Activated CD4-positive, alpha-beta memory T cell treated with anti-CD3 and anti-CD28 coated beads for 36 hours (primary cell): ENCODE measurements at places on chromosomes 12 and 14.

DNA sequence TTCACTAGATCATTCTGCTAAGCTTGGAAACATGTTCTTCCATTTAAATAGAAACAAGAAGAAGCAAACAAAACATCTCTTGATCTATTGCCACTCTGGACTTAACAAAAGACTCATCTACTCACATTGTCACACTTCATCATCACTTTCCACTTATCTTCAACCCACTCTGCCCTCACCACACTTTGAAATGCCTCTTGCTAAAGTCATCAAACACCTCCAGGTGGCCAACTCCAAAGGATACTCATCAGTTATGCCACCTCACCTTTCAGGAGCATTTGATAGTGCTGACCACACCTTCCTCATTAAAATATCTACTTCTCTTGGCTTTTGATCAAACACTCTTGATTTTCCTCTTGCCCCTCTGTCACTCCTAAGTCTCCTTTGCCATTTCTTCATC, 7.2 kb downstream of the EFCAB11 start:
- DNase-seq: no peak

DNA sequence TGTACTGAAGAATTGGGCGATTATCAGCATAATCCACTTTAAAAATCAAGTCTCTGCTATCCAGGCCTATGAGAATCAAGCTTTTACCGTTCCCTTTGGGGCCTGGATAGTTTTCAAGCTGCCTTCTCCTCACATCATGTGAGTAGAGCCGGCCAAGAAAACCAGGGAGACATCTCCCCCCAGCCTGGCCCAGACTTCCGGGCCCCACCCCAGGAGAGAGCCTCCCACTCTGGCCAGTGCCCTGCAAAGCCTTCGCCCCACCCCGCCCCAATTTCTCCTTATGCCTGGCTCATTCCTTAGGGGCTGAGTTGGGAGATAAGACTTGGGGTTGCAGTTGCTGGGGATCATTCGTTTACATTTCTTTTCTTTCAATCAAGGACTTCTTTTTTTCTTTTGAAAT, 1.4 kb upstream of the TMEM132C start:
- DNase-seq: no peak

DNA sequence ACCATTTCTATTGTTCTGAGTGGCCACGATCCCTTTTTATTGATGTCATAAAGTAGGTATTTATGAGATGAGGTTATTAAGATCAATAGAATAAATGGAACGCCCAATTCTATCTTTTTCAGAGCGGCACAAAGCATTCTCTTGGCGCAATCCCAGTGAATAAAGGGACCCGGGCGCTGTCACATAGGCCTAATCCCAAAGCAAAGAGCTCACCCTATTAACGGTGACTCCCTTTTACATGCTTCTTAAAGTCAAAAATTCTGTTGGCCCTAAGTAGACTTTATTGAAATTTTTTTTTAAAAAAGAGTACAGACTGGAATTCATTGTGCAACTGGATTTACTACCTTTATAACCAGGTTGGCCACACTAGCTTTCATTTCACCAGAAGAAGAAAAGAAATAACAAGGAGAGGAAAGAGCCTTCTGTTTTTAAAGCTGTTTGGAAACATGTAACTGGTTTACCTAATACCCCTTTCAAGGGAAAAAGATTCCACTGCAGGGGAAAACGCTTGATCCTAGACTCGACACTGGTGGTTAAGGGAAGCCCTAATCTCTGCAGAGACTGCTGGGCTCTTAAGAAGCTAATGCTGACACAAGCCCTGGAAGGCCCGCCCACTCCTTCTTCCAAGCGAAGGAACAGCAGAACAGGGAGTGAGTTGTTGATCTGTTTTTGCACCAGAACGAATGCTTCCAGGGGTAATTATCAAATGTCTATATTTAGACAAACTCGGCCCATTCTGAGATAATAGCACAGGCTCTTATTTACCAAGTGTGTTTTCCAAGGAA, 381.2 kb downstream of the BCL11B start:
- DNase-seq: no peak

DNA sequence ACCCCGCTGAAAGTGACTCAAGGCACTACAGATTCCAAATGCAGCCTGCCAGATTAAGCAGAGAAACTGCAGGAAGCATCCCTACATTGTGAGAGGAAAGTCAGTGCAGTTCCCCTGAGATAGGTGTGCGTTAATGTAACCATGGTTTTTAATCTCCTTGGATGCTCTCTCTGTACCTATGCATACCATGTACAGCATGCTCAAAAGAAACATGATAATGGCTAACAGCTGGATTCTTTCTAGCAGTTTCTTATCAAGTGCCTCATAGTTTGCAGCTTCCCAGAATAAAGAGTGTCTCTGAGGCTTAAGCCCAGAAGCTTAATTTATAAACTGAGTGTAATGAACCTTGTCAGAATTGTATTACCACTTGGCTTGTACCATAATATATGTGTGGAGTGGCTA, 17.1 kb upstream of the MDM1 start:
- no peak for DNase-seq

GRCh38 chr12:124248941-124249825, 45.7 kb upstream of the RFLNA start:
- no peak for DNase-seq

GRCh38 chr12:52614381-52615207, 3.8 kb downstream of the KRT73 start:
- no peak for DNase-seq

GRCh38 chr14:34619471-34619870, 10.5 kb downstream of the SNX6 start:
- no peak for DNase-seq

- no peak for DNase-seq
Measured at GRCh38 chr14:103994535-103995184, 52.3 kb upstream of the RD3L start.

- no peak for DNase-seq
Measured at GRCh38 chr14:71527838-71528237, 404.4 kb upstream of the RGS6 start.

GRCh38 chr12:124369055-124369826, 74.3 kb downstream of the RFLNA start:
- no peak for DNase-seq

GRCh38 chr12:129381715-129382114, 522.1 kb downstream of the TMEM132D start:
- DNase-seq: no peak

- DNase-seq: peak; percentile 65
Measured at GRCh38 chr14:50560931-50561285, 963 bp downstream of the ATL1 start.

DNA sequence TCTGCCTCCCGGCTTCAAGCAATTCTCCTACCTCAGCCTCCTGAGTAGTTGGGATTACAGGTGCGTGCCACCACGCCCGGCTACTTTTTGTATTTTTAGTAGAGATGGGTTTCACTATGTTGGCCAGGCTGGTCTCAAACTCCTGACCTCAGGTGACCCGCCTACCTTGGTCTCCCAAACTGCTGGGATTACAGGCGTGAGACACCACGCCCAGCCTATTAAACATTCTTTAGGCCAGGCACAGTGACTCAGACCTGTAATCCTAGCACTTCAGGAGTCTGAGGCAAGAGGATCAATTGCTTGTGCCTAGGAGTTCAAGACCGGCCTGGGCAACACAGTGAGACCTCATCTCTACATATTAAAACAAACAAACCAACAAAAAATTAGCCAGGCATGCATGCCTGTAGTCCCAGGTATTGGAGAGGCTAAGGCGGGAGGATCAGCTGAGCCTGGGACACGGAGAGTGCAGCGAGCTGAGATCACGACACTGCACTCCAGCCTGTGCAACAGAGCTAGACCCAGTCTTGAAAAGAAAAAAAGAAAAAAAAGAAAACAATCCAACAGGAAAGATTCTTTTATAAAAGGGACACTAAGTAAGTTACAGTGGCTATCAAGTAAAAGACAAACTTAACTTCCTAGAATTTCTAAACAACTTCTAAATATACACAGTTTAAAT, 70.2 kb downstream of the HECTD1 start:
- no peak for DNase-seq

DNA sequence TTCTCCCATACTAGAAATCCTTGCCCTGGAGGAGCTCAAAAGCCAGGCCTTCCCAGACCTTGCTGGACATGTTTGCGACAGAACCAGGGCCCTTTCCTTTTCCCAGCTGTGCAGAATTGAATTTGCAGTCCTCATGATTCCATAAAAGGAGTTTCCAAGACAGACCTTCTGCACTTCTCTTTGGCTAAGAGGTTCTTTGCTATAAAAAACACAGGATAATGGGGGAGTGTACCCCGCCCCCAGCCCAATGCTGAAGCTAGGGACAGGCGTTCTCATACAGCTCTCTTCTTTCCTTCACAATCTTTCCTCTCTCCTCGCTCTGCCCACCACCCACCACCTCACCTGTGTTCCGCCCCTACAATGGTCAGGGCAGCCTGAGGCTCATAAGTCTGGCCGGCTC, 172.3 kb upstream of the FKBP4 start:
- DNase-seq: no peak

DNA sequence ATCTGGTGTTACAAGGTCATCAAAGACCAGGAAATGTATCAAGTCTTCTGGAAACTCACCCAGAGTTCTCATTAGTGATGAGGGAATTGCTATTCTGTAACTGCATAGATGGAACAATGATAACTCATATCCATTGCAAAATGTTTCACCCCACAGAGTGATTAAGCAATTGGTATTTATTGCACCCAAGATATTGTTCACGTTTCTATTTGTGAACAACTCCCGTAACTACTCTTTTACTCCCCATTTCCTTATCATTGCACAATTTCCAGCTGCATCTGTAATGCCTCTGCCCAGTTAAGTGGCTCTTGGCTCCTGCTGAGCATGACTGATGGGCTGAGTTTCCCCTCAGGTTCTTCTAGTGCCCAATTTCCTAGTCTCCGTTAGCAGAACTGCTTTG, 108.7 kb upstream of the PRICKLE1 start:
- no peak for DNase-seq

DNA sequence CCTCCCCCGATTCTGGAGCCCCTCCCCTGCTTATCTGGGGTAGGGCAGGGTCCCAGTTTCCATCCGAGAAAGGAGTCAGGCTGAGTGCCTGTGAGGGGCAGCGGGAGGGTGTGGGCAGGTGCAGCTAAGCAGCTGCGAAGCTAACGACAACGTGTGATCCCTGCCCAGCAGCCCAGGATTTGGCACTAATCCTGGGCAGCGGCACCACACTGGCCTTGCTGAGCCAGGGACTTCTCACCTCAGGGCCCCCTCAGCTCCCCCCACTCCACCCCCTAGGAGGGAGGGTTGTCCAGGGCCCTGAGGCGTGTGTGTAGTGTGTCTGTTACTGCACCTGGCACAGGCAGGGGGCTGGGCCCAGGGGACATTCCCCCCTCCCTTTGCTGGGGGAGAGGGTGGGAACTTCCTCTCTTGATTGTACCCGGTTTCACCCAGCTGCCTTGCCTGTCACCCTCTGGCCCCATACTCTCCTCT, 1.8 kb downstream of the SMIM41 start:
- no peak for DNase-seq

DNA sequence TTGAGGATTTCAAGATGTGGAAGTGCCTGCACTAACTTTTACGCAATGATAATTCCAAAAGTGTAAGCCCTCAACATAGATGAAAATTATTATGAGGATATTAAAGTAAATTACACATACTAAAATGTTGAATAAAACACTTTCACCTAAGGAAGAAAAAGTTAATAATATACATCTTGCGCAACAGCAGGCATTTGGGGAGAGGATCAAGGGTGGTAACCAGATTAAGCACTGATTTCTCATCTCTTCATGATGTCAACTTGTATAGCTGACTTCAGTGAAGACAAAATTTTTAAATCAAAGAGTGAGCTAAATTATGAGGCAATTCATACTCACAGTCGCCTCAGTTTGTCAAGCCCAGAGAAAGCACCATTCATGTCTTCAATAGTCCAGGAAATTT, 33.8 kb downstream of the LRIG3 start:
- DNase-seq: no peak

DNA sequence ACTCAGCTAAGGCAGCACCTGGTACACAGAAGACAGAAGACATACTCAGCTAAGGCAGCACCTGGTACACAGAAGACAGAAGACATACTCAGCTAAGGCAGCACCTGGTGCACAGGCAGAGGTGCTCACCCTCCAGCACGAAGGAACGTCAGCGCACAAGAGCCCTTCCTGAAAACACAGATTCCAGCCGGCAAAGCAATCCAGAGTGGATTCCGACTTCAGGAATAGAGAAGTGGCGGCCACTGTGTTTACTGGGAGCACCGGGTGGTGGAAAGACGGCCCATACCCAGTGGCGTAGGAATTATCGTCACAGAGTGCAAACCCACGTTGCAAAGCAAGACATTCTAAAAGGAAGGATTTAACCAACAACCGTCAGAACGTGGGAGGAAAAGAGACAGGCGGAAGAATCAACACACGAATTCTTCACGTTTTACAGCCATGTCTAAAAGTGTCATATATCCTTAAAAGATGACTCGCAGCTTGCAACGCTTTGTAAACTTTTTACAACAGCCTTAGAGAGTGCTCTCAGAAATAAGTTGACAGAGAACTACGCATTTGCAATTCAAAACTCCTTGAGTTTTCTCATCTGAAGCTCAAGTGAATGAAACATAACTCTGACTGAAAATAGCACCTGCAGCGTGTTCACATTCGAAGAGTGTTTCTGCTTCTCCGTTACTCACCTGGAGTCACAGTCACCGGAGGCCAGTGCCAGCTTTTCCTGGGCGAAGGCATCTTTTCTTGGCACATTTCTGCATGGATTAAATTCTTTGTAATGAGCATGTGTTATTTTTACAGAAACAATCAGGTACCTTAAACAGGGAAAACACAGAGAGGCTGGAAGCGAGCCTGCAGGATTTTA, 55.8 kb upstream of the GALNT9 start:
- DNase-seq: no peak

DNA sequence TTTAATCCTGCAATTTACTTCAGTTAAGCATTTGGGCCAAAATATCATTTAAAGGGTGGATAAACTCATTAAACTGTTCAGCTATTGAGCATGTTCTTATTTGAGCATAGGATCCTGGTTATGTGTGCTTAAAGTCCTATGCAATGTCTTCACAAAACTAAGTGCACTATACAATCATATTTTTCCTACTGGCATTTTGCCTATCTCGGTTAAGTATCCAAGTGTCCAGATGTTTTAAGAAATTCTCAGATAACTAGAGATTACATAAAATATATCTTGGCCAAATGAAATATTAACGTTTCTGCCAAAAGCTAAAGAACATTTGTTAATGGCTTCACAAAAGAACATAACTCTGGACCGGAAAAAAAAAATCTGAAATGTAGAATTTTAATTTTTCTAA, 250.8 kb upstream of the LRFN5 start:
- no peak for DNase-seq

DNA sequence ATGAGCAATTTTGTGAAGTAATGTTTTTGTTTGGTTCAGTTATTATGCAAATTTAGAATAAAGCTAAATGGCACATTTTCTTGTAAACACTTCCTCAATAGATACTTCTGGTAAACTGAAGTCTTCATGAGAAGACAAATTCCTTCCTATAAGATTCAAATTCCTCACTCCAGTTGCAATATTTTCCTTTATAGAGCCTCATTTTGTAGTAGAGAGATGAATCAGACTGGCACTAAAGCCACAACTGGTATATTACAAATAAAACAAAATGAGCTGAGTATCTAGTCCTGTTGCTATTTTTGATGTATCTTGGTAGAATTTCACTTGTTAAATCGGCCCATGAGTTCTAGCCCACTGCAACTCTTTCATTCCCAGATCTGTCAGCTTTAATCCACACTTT, 5.5 kb downstream of the LGR5 start:
- DNase-seq: no peak

GRCh38 chr12:32181498-32182175, 75.0 kb downstream of the BICD1 start:
- DNase-seq: no peak
